ENCODE measurements at places on chromosomes 7 and 10.

- peak; percentile 12 for DNase-seq
These were observed 119.0 kb upstream of the KCNMA1 start for GRCh38 chr10:77756319-77757232.

GRCh38 chr10:49448924-49449323 is 53.0 kb upstream of the DRGX start:
- no peak for DNase-seq

DNA sequence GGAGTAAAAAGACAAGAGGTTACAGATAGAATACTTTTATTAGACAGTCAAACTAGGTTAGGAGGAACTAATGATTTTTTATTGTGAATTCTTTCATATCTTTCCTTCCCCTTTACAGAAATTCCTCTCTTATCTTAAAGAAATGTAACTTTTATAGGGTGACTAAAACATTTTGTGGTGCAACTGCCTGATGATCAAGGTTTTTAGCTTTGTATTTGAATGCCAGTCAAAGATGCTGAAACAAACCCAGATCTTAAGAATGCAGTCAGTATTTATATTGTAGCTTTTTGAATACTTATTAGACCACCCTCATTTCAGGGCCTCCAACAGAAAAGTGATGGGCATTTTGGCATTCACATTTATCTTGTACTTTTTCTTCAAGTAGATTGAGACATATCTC is 27.4 kb downstream of the TAX1BP1 start:
- no peak for DNase-seq

DNA sequence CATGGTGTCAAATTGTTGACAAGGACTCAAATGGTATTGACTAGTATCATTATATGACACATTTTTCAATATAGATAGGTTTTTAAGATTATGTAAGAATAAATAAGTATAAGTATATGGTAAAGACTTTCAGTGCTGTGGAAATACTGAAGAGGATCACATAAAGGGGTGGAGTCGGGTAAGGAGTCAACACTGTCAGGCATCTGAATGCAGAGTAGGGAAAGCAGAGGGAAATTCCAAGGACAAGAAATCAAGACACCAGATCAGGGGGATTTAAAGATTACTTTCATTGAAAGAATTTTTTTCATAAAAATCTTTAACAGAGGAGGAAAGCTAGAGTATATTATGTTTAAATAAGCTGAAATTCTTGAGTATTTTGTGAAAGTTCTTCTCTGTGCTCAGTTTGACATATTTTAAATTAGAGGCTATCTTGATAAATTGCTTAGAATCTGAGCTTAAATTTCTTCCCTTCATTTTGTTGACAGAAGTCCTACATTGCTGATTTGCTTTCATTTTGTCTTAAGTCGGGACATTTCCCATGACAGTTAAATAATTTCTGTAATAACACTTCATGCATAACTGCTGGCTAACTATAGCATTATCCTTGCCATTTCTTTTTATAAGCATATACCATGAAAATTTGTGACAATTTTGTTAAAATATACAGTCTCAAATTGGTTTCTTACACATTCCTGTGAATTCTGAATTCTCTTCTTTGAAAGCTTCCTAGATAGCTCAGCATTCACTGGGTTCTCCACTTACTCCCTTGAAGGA is 244.3 kb downstream of the PRKG1 start:
- DNase-seq: no peak

DNA sequence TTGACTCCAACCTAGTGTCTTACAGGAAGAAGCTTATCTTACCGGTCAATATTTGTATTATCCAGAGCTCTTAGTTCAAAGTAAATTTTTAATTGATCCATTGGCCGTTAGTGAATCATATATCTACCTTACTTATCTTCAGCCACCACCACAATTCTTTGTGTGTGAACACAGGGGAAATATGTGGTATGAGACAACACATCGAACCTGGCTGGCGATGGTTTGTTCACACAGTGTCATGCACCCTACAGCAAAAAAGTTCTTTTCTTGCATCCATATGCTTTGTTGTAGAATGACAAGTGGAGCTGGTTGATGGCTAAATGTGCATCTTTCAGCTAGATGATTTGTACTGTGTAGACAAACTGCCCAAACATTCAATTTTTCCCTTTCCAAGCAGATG is 65.8 kb downstream of the ARID5B start:
- DNase-seq: no peak

GRCh38 chr10:124222318-124222987 is 129.1 kb upstream of the CHST15 start:
- no peak for DNase-seq

DNA sequence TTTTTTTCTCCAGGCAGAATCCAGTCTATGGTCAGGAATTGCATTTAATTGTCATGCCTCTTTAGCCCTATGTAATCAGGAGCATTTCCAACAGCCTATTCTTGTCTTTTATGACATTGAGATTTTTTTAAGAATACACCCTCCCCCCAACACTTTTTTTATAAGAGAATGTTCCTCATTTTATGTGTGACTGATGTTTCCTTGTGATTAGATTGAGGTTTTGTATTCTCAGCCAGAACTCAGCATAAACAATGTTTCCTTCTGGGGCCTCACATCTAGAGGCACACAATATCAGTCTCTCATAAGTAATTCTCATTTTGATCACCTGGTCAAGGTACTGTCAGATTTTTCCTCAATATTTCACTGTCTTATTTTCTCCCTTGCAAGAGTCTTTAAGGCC is 193.4 kb upstream of the PDE1C start:
- no peak for DNase-seq

GRCh38 chr10:110843796-110844616 is 27.7 kb upstream of the PDCD4 start:
- DNase-seq: peak; percentile 4

GRCh38 chr10:43409385-43410109 is 561 bp upstream of the HNRNPF start:
- peak; percentile 67 for DNase-seq

DNA sequence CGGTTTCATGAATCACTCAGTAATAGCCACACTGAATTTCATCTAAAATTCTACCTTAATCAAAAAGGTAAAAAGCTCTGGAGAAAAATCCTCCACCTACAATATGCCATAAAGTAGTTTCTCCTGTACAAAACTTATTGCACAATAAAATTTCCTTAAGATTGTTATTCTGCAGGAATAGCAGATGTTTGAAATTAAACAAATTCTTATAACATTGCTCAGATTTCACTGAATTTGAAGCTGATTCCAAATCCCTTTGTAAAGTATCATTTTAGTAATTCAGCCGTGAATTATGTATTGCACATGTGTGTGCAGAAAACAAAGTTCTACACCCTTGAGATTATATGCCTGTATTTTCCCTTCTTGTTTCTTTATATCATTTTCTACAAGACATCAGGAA is 123.8 kb downstream of the AMPH start:
- DNase-seq: no peak

GRCh38 chr10:24363070-24363469 is 154.1 kb downstream of the KIAA1217 start:
- no peak for DNase-seq

- DNase-seq: no peak
These were observed 10.8 kb upstream of the ZNRF2 start for GRCh38 chr7:30273552-30273951.

- DNase-seq: peak; percentile 37
These were observed 1.5 kb downstream of the GNB2 start for GRCh38 chr7:100675105-100675451.
